ENCODE measurements at places on chromosomes 5 and 9.

GRCh38 chr5:135032999-135033861 lies 798 bp downstream of the PITX1 start:
- no peak for DNase-seq

- DNase-seq: no peak
Observed at GRCh38 chr5:102961671-102962070, 158.3 kb downstream of the GIN1 start.

DNA sequence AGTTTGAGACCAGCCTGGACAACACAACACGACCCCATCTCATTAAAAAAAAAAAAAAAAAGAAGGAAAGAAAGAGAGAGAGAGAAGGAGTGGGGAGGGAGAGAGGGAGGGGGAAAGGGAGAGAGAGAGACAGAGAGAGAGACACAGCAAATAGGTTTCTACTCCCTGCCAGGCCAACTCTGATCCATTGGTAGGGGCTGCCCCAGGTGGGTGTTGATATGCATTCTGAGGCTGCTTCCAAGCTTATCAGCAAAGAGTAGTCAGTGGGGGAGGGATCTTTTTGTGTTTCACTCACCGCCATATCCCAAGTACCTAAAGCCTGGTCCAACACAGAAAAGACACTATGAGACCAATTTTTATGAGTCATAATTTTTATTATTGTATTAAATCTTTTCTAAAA lies 57.0 kb upstream of the SAP30L start:
- DNase-seq: no peak

DNA sequence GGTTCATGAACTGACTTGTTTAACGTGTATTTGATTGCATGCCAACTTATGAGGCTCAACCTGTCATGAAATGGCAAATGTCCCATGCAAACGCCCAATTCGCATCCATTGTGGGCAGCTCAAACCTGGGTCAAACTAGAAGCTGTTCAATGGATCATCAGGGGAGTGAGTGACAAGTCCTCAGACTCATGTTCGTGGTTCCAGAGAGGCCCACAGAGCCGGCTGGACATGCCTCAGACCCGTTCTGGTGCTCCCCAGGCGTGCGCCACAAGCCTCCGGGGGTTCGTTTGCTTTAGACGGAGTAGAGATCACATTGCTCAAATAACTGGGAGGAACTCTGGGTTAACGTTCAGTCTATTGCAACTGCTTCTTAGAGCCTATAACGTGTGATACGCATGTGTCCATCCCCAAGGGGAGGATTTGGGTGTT lies 15.0 kb downstream of the GFI1B start:
- no peak for DNase-seq

DNA sequence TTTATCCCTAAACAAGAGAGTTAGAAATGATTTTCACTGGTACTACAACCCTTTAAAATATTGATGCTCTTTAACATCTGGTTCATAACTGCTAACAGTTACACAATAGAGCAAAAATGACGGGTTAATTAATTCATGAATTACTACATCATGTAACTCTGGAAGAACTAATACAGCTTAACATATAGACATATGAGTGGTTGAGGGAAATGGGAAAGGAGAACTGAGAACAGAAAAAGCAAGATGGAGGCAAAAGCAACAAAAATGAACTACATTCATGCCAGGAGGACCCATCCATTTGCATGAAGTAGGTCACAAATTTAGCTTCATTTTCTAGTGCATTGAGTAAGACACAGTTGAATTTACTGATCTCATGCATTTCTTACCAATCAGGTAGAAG lies 61.8 kb downstream of the C9 start:
- no peak for DNase-seq

GRCh38 chr9:24608599-24608998 lies 62.9 kb upstream of the IZUMO3 start:
- DNase-seq: no peak

GRCh38 chr5:143576711-143577484 lies 173.4 kb upstream of the NR3C1 start:
- no peak for DNase-seq

DNA sequence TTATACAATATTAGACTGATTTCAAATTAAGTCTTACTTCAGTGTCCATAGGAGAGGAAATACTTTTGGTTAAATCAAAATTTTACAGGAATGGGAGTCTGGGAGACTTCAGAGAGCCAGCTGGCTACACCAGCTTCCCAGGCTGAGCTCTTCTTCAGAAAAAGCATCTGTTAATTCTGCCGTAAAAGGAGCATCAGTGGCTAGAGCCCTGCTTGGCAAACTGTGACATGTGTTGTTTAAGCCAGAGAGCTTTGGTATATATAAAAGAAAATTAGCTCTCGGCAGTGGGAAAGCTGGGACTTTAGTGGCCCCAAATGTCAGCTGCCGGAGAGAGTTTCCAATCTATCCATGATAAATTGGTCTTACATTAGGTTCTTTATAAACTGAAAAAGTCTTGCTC lies 378.8 kb upstream of the TUSC1 start:
- DNase-seq: no peak

GRCh38 chr9:101716629-101717028 lies 21.8 kb downstream of the GRIN3A start:
- no peak for DNase-seq

DNA sequence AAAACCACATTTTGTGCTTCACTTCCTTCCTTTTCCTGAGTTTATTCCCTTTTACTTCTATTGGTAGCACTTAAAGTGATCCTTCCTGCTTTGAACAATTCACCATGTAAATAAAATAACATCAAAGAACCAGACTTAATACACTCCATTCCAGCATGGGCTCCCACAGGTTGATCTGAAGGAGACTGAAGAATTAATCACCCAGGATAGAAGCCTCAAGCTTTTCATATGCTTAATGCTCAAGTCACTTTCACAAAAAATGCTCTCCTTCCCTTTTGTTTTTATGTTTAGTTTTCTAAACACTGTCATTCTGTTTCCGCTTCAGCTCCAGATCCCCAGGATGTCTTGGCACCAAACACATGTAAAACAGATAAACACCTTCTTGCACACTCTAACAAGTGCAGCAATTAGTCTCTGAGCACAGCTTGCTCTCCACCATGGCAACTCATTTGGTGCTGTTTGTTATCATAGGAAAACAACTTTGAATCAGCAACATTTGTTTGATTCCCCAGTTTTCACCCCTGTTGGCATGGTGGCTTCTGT lies 37.0 kb downstream of the DMRTA1 start:
- DNase-seq: no peak

- DNase-seq: no peak
Observed at GRCh38 chr9:95032580-95033341, 284.7 kb downstream of the FANCC start.

DNA sequence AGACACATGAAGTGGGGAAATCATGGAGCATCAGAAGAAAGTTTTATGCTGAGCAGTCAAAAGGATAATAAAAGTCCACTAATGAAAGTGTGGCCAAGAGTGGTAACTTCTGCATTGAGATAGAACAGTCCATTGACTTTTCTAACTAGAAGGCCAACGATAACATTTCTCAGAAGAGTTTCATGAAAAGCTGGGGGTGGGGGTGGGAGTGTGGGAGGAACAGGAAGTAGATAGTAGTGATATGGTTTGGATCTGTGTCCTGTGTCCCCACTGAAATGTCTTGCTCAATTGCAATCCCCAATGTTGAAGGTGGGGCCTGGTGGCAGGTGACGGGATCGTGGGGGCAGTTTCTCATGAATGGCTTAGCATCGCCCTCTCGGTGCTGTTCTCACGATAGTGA lies 36.2 kb upstream of the SNAPC3 start:
- DNase-seq: no peak

- no peak for DNase-seq
Observed at GRCh38 chr5:108531367-108532128, 149.7 kb upstream of the FBXL17 start.

DNA sequence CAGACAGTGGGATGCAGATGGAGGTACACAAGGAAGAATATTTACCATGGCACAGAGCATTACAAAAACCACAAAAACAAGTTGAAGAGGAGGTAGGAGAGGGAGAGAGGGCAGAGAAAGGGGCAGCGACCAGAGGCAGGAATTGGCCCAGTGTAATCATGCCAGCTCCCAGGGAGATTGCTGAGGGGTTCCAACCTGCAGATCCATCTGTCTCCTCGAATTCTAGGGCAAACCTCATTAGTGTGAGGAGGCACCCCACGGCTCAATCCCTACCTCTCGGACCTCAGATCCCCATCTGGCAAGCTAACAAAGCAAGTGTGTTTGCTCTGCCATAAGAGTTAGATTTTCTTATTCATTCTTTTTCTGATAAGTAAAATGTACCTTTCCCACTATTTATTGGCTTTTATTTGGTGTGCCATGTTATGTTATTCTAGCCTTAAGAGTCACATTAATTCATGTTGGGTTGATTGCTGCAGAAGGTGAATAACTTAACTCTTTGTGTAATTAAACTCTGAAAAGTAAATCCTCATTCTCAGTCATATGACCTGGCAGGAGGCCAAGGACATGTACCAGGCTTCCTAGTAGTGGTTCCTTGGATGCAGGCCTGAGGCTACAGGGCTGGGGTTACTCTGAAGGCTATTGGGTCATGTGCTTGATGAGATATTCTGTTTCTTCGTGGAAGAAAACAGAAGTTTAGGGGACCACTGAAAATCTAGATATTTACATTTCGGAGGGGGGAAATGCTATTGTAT lies 315.2 kb upstream of the ATP10B start:
- no peak for DNase-seq

DNA sequence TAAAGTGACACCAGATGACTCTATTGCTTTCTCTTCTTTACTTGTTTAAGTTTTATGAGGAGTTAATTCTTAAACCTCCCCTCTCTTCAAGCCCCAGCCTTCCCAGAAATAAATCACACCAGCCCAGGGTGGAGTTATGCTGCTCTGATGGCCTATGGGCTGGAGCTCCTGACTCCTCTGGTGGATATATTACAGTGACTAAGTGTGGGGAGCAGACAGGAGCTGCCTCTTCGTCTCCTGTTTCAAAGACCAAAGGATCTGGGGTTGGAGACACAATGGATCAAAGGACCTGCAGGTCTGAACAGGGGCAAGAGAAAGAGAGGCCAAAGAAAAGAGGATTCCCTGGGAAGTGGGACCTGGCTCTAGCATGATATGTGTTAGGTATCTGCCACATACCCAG lies 312.0 kb upstream of the MSX2 start:
- DNase-seq: no peak

DNA sequence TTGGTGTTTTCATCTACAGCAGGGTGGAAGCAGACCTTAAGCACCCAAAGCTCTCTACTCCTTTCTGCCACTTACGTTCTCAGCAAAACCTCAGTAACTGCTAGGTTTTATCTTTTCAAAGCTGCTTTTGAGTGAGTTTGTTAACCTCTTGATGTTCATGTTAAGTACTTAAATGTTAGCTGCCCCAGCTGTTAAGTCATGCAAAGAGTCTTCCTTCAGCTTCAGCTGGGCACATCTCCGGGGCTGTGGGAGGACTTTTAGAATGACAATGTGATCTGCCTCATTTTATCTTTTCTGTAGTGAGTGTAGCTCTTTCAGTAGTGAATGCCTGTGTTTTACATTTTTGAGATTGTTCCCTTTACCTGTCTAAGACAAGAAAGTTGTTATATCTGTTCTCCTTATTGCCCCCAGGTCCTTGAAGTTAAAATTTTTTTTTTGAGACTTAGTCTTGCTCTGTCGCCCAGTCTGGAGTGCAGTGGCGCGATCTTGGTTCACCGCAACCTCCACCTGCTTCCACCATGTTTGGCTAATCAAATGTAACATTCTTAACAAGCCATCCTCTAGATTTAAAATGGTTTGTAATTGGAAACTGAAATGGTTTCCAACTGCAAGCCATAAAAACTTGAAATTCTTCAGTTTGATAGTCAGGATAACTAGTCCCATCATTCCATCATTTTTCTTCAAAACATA lies 19.6 kb downstream of the KDM4C start:
- no peak for DNase-seq

GRCh38 chr5:67381236-67381880 lies 184.8 kb upstream of the CD180 start:
- DNase-seq: no peak

DNA sequence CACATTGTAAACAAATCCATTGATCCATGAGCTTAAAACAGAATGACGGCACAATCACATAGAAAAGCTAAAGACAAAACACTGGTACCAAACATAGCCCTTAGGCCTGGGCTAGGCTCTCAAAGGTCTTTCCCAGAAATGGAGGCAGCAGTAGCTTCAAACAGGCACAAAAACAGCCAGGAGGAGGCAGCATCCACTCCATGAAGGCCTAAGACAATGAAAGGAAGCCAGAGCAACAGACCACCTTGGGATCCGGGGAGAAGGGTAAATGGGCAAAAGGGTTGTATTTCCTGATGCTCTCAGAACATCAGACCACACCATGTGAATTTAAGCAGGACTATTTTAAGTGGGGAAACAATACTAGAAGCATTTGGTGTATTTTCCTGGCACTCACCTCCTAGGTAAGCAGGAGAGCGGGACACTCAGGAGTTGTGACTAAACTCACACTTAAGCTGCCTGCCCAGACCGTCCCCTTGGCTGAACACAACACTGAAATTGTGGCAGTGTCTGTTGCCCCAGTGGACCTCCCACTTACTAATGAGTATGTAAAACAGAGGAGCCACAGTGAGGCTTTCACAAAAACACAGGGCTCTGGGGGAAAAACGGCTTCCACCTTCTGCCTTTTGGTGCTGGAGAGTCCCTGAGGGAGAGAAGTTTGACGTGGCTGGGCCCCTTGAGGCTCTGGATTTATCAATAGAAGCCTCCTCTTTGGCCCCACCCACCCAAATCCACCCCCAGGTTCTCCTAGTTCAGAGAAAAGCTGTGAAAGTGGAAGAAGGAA lies 11.9 kb downstream of the GNPDA1 start:
- DNase-seq: no peak

DNA sequence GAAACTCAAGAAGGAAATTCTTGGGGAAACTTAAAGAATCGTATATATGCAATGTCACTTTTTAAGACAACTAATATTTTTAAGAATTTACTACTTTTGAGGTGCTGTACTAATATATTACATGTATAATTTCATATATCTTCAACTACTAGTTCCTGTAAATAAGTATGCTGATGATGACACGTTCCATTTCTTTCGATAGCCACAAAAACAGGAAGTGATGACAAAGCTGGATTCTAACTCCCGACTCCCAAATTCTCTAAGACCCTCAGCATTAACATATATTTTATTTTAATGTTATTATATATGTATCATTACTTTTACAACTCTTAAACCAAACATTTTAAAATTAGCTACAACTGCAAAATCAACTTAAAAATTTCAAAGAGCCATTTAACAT lies 74.8 kb downstream of the STK32A start:
- no peak for DNase-seq

- DNase-seq: no peak
Observed at GRCh38 chr9:84325347-84325973, 15.1 kb downstream of the SLC28A3 start.

Data from keratinocyte (primary cell).